CD4-positive, CD25-positive, alpha-beta regulatory T cell (primary cell): ENCODE measurements at places on chromosomes 4 and X. TPM values are rescaled to one million over a fixed set of nuclear protein-coding genes. Genes with fewer than 3 reads are reported as not detected.

DNA sequence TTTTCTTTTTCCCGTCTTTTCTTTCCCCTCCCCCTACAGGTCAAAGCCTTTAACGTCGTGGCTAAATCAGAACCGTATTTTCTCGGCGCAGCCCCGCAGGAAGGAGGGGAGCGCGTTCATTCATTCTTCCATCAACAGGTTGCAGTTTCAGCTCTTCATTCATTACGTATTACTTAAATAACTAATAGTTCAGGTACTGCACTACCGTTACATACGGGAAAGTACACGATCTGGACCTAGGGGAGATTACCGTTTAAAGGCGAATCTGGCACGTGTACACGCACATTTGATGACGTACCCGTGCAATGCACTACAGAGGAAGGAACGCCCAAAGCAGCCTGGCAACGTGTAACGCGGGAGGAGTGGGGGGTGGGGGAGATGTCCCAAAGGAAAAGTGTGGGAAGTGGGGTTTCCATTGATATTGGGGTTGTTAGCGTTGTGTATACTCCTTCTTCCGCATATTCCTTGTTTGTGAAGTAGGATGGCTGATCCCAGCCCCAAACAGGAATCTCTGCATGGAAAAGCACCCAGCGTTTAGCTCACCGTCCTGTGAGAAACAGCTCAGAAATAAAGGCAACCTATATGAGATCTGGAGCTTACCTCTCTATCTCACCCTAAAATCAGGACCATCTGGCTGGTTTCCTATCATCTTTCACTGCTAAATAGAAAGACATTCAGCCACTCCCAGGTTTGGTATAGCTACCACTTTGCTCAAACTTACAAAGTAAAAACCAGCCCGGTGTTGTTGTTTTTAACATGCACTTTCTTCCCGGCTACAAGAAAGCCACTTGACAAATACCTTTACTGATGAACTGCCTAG lies 585 bp upstream of the SEC24D start:
- DNase-seq = peak; percentile 56

The CXorf49 gene
- not detected for total RNA-seq

DNA sequence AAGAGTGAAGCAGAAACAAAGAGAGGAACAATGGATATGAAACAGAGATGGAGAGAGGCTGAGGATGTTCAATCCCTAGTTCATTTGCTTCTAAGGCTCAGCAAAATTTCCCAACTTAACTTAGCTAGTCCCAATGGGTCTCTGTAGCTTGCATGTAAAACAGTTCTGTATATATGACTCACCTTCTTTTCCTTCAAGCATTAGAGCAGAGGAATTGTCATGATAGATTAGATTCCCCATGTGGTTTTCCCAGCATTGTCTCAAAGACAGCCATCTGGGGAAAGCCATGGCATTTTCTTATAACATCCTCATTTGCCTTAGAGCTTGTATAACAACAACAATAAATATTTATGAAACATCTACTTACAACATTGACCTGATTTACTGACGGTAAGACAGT lies 93.9 kb upstream of the GATB start:
- no peak for DNase-seq

GRCh38 chr4:9866931-9867330 lies 85.5 kb downstream of the DRD5 start:
- no peak for DNase-seq

DNA sequence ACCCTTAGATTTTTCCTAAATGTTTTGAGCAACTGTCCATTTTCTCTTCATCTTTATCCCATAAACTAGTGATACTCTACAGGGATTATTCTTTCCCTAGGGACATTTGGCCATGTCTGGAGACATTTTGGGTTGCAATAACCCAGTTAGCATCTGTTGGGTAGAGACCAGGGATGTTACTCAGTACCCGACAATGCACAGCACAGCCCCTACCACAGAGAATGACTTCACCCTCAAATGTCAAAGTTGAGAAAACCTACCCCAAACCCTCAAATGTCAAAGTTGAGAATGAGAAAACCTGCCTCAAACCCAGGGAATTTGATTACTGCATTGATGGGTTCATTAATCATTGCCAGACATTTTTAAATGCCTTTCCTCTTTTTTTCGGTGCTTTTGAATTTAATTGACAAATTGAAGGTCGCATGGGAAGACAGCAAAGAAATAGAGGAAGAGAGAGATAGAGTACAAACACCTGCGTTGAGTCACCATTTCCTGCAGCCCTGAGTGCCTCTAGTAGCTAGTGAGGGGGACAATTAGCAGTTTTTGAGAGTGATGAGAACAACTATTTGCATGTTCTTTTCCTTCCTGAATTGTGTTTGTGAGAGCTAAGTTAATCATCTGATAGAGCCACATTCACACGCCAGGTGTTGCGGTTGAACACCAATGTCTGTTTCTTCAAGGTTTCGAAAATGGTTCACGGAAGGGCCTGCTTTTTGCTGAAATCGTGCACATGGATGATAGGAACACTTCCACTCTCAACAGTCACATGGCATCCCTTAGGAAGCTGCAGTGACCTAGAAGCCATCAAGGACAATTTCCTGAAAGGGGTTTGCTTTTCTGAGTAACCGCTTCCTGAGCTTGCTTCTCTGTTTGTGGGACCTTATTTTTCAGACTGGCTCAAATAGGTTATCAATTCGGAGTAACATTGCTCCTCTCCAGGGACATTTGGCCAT lies 203.9 kb upstream of the VCX3A start:
- DNase-seq = no peak

DNA sequence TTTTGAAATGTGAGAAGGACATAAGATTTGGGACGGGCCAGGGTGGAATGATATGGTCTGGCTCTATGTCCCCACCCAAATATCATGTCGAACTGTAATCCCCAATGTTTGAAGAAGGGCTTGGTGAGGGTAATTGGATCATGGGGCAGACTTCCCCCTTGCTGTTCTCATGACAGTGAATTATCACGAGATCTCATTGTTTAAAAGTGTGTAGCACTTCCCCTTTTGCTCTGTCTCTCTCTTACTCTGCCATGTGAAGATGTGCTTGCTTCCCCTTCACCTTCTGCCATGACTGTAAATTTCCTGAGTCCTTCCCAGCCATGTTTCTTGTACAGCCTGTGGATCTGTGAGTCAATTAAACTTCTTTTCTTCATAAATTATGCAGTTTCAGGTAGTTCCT lies 17.5 kb downstream of the MTMR8 start:
- DNase-seq = no peak

- no peak for DNase-seq
Measured at GRCh38 chr4:59597536-59598329, 1602.4 kb upstream of the ADGRL3 start.

- peak; percentile 30 for DNase-seq
Measured at GRCh38 chr4:54233277-54233696, 4.2 kb downstream of the PDGFRA start.

- DNase-seq = no peak
Measured at GRCh38 chr4:176902710-176903323, 110.1 kb upstream of the VEGFC start.

The ARMCX2 gene
- 1.4 TPM for total RNA-seq

The CTAG2 gene
- total RNA-seq = not detected

The MTTP gene
- total RNA-seq = not detected

- no peak for DNase-seq
Measured at GRCh38 chr4:60201052-60201673, 999.0 kb upstream of the ADGRL3 start.

- no peak for DNase-seq
Measured at GRCh38 chr4:45082101-45082500, 355.7 kb upstream of the GNPDA2 start.

DNA sequence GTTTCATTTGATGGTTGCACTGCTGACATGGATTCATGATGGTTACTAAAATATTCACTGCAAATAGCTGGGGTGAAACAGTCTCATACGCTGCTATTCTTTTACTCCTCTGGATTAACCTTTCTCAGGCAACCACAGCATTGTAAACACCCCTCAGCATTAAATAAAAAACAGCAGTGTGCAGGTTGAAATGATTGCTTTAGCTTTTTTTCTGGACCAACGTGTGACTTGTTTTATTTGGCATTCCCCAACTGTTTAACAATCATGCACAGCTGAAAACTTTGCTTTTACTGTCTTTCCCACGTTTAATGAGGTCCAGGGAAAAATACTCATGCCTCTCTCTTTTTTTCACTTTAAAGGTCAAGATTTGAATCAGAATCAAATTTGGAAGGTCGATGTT lies 490.8 kb downstream of the RAPGEF2 start:
- no peak for DNase-seq

The VMA21 gene
- total RNA-seq = 26.0 TPM

- DNase-seq = no peak
Measured at GRCh38 chr4:76526585-76526990, 91.6 kb downstream of the SHROOM3 start.

DNA sequence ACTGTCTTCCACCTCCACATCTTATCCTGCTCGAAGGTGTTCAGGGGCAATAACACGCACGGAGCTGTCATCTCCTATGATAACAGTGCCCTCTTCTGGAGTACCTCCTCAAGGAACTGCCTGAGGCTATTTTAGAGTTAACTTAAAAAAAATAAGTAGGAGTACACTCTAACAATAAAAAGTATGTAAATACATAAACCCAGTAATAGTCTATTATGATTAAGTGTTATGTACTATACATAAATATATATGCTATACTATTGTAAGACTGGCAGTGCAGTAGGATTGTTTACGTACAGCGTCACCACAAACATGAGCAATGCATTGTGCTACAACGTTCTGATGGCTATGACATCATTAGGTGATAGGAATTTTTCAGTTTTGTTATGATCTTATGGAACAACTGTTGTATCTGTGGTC lies 34.5 kb upstream of the TLR2 start:
- DNase-seq = peak; percentile 43

The SPIN2A gene
- total RNA-seq = 0.81 TPM

DNA sequence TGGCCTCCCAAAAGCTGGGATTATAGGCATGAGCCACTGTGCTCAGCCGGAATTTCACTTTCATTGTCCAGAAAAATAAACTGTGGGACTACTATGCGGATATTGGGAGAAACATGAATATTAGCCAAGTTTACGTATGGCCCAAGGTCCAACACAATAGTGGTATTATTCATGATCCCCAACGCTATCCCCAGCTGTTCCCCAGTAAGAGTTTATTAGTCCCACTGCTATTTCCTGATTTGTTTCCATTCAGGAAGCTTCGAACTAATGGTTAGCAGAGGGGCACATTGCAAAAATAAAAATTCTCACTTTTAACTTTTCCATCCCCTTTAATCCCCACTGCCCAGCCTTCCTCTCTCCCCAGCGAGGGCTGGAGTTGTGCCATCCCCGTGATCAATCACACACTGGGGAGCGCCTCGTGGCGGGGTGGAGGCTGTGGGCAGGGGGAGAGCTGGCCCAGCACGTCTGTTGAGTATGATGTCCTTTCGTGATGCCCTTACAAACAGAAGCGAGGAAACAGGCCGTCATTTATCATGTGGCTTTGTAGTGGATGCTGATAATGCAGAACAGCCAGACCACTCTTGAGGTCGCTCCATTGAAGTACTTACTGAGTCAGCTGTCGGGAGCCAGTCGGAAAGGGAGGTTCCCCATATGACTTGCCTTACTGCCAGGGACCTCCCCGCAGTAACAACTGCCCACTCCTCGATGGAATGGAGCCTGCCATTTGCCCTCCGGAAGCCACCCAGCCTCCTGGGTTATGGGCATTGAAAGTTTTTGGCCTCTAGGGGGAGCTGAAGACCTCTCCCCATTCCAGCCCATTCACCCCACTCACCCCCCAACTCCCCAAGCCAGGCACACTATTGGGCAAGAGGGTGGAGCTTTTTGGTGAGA lies 117.0 kb downstream of the KDR start:
- no peak for DNase-seq
